Fibroblast of the conjunctiva (primary cell): ENCODE measurements at places on chromosomes 12 and 14.

- DNase-seq, result no peak
Measured at GRCh38 chr14:51628238-51628637, 23.5 kb upstream of the FRMD6 start.

- no peak for DNase-seq
Measured at GRCh38 chr12:53208435-53208834, 1.4 kb upstream of the ITGB7 start.

- DNase-seq, result peak; percentile 65
Measured at GRCh38 chr14:76227450-76228050, 75.8 kb downstream of the GPATCH2L start.

GRCh38 chr12:45773747-45774146, 44.2 kb downstream of the ARID2 start:
- DNase-seq, result no peak

GRCh38 chr12:20757-21156, 45.8 kb upstream of the IQSEC3 start:
- DNase-seq, result no peak

DNA sequence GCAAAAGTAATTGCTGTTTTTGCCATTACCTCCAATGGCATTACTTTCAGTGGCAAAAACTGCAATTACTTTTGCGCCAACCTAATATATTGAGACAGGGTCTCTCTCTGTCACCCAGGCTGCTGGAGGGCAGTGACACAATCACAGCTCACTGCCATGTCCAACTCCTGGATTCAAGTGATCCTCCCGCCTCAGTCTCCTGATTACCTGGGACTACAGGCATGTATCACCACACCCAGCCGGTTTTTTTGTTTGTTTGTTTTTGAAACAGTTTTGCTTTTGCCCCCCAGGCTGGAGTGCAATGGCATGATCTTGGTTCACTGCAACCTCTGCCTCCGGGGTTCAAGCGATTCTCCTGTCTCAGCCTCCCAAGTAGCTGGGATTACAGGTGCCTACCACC, 15.7 kb upstream of the KDM2B start:
- no peak for DNase-seq

- peak; percentile 26 for DNase-seq
Measured at GRCh38 chr14:71523630-71524319, 408.5 kb upstream of the RGS6 start.

DNA sequence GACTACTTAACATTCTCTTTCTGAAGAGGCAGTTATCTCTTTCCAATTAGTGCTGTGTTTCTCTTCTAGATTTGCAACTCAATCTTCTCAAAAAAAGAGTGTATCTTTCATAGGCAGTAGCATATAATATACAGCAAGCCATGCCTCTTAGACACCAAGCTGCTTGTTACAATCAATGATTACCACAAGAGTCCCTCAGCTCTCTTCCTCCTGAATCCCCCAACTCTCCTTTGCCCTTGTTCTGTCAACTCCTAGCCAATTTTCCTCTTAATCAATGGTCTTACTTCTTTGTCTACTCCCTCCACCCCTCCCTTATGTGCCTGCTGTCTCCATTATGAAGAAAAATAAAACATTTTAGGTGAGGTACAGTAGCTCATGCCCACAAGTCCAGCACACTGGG, 2.6 kb downstream of the TMTC1 start:
- no peak for DNase-seq

GRCh38 chr12:53190108-53190729, 9.5 kb upstream of the CSAD start:
- peak; percentile 51 for DNase-seq

DNA sequence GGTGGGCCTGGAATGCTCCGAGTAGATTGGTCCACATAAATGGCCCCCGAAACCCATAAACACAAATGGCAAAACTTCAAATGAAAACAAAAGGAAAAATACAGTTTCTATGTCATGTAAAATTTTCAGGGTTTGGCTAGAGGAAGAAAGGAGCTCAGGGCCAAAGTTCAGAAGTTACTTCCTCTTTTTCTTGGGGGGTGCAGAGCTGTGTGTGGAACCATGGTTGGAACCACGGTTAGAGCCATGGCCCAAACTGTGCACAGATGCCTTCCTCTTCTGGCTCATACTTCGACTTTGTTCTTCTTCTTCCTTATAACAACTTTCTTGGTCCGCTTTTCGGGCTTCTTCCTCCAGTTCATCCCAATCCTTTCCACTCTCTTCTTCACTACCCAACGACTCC, 51.7 kb downstream of the MGST1 start:
- DNase-seq, result no peak

DNA sequence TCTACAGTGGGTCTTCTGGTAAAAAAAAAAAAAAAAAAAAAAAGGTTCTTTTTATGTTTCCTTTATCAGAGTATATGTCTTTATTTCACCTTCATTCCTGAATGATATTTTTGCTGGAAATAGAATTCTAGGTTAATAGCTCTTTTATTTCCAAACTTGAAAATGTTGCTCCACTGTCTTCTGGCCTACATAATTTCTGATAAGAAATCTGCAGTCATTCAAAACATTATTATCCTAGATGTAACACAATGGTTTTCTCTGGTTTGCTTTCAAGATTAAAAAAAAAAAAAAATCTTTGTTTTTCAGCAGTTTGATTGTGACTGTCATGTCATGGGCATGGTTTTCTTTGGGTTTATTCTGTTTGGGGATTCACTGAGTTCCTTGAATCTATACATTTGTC, 19.5 kb downstream of the DCP1B start:
- DNase-seq, result no peak

DNA sequence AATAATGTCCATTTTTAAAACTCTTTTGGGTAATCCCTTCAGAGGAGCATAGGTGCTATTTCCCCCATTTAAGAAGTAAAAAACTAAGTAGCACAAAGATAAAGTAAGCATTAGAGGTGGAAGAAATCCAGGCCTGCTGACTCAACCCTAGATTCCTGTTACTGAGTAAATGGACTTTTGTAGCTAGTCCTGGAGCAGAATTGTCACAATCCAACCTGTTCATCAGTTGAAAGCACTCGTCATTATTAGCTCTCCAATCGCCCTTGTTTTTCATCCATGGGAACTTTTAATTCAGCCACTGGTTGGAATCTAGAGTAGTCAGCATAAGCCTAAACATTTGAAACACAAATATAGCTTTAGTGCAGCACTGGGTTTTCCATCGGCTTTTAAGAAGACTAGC, 139.5 kb upstream of the AMIGO2 start:
- no peak for DNase-seq

GRCh38 chr12:52971679-52972329, 22.9 kb downstream of the KRT18 start:
- peak; percentile 10 for DNase-seq

- DNase-seq, result no peak
Measured at GRCh38 chr12:21434699-21435098, 2.8 kb upstream of the PYROXD1 start.

DNA sequence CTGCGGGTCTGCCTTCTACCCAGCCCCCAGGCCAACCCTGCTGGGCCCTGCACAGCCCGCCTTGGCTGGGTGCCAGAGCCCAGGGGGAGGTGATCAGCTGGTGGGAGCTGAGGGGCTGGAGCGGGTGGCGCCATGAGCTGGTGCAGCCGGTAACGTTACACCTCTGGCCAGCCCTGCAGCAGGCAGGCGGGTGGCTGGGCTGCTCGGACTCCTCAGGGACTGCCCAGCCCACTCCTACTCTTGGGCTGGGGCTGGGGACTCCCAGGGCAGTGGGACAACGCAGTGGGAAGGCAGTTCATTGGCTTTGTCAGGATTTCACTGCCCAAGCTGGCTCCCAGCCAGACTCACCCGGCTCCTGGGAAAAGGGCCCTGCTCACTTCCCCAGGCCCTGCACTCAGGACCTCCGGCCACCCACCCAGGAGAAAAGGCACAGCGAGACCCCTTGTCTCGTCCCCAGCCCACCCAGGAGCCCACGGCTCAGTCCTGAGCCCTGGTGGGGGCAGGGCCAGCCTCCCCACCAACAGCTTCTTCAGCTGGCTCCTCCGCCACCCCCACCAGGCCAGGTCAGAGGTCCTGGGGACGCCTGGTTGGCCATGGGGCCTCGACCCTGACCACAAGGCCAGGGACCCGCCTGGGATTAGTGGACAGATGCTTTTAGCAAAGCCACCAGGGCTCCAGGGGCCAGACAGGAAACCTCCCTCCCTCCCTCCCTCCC, 1.0 kb downstream of the PGF start:
- no peak for DNase-seq
